RPMI8226 (cell line): ENCODE measurements at places on chromosomes 4 and X.

- DNase-seq, result no peak
These were observed 193.8 kb downstream of the ADAMTS3 start for GRCh38 chr4:72375073-72375736.

- DNase-seq, result no peak
These were observed 109.3 kb downstream of the FAM53A start for GRCh38 chr4:1574601-1575417.

DNA sequence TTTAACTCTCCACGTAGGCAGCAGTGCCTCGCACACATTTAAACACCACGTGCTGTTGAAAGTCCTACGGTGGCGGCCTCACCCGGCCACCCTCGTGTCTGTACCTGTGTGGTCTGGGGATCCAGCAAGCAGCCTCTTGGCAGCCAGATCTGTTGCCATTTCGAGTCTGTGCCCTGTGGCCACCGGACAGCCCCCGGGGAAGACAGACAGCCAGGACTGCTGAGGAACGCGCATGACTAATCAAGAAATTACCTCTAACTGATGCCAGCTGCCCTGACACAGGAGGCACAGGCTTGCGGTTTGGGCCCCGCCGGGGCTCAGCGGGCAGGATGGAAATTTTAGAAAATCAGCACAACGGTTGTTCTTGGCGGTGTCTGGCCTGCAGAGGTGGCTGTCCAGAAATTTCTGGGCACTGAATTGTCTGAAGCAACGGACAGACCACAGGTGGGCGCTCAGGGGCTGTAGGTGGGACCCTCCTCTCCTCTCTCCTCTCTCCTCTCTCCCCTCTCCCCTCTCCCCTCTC, 15.6 kb upstream of the ASMTL start:
- DNase-seq, result peak; percentile 97

GRCh38 chrX:71532078-71532752, 689 bp upstream of the OGT start:
- DNase-seq, result peak; percentile 36

DNA sequence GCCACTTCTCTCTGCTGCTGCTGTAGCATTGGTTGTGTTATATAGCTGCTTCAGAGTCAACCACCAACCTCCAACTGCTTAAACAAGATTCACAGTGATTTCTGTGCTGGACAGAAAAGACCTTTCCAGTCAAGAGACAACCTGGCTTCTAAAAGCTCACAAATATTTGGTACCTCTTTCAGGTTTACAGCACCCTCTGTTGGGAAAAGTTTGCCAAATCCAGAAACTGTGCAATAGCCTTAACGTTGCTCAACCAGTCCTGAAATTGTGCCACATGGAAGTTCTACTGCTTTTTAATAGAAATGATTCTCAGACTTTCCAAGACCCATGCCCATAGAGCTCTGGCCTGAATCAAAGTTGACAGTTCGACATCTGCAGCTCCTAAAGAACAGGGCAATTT, 842.1 kb upstream of the HTR2C start:
- no peak for DNase-seq

DNA sequence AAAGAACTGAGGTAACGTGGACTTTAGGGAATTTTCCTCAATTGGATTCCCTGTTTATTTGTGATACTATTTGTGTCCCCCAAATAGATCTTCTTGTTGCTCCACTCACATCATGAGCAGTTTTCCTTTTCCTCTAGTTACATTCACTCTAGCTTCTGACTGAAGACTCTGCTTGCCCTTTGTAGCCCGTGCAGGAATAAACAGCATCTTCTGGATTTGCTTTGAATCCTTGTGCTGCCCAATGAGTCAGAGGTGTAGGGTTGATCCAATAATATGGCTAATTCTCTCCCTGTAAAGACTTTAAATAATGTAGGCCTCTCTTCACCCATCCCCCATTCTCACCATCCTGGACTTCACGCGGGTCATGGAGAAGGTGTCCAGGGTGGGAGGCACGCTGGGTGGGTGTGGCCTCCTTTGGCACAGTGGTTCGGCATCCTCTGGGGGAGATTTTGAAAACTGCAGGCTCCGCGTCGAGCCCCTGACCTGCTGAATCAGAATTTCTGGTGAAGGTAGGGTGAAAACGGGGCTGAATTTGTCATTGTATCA, 9.0 kb downstream of the HAND2 start:
- DNase-seq, result no peak

DNA sequence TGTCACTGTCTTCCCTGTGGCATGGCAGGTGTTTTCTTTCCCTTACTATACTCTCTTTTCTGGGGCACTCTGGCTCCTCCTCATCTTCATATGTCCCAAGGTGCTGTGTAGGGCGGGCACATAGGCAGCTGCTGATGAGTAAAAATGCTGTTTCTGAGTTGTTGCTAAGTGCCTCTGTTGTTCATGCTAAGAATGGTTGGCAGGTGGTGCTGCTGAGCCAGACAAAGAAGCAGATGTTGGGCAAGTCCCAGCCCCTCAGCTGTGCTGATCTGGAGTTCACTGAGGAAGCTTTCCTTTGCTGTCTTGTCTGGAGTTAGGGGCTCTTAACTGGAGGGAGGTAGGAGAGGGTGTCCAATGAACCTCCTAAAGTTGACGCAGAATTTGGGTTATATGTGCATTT, 40.6 kb downstream of the HADH start:
- peak; percentile 23 for DNase-seq
